ENCODE measurements at places on chromosomes 5 and 9.
A peak's percentile ranks its signal among the peaks of the same experiment; 100 is the strongest.

- DNase-seq = no peak
Measured at GRCh38 chr9:35338561-35339274, 151.2 kb upstream of the RUSC2 start.

DNA sequence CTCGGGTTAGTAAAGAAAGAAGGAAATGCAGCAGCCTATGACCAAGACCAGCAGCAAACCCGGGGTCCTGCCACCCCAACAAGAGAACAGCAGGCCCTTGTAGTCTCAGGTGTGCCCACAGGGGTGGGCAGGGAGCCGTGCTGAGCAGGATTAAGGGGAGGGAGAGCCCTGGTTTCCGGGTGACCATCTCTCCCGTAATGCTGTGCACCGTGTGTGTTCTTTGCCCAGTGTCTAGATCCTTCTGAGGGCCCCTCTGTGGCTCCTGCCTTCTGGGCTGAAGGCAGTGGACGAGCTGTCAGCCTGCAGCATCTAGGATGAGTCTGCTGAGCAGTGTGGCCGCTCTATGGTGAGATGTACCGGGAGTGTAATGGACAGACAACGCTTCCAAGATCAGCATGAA is 12.7 kb upstream of the PLEKHG4B start:
- no peak for DNase-seq

- DNase-seq = no peak
Measured at GRCh38 chr5:43357067-43357466, 43.9 kb upstream of the HMGCS1 start.

GRCh38 chr9:14279671-14280070 is 34.3 kb downstream of the NFIB start:
- DNase-seq = no peak

DNA sequence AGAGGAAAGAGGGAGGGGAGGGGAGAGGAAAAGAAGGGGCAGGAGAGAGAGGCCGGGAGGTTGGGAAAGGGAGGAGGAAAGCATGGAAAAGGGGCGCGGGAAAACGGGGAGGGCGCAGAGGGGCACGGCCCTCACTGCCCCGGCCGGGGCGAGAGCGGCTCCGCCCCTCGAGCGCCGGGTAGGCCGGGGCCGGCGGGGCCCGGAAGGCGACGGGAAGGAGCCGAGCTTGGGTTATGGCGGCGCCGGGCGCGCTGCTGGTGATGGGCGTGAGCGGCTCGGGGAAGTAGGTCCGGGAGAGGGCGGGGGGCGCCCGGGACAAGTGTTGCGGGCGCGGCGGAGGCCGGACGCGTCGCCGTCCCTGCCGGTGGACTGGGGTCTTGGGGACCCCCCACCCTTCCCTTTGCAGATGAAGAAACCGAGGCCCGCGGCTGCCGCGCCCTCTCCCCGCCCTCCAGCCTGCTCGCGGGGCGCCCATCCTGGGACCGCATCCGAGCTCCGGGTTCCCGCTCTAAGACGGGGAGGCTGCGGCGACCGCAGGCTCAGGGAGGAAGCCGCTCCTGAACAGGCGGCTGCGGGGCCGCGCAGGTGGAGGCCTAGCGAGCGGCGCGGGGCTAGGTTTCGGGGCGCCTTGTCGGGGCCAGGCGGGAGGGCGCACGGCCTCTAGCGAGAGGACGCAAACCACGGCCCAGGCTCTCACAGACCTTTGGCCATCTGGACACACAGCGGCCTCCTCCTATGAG is at the start of gene IDNK:
Gene IDNK, plus strand, starts transcription at position 205 of the 740 bp plus-strand sequence. Its CDS starts 29 bp downstream, at position 234.
- peak; percentile 54 for DNase-seq

GRCh38 chr5:133267601-133268000 is 215.8 kb downstream of the HSPA4 start:
- DNase-seq = no peak

GRCh38 chr5:52786949-52787599 is 642 bp upstream of the ITGA1 start:
- peak; percentile 26 for DNase-seq

DNA sequence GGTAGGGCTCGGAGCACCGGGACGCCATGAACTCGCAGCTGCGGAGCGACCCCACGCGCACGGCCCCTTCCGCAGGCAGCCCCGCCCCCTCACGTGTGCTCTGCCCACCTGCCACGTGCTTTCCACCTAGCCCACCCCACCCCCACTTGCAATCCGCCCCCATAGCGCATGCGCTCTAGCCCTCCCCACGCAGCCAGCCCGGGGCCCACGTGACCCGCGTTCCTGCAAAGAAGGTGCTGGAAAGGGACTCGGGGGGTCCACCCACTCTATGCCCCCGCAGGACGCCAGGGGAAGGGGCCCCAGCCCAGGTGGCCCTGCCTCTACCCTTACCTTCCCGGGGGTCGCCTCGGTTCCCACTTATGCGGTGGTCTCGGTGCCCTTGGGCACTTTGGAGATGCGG is at the start of gene SOHLH1:
Gene SOHLH1, minus strand, starts transcription at position 42 of the 400 bp plus-strand sequence. Its CDS starts 14 bp downstream, at position 28.
- DNase-seq = no peak

DNA sequence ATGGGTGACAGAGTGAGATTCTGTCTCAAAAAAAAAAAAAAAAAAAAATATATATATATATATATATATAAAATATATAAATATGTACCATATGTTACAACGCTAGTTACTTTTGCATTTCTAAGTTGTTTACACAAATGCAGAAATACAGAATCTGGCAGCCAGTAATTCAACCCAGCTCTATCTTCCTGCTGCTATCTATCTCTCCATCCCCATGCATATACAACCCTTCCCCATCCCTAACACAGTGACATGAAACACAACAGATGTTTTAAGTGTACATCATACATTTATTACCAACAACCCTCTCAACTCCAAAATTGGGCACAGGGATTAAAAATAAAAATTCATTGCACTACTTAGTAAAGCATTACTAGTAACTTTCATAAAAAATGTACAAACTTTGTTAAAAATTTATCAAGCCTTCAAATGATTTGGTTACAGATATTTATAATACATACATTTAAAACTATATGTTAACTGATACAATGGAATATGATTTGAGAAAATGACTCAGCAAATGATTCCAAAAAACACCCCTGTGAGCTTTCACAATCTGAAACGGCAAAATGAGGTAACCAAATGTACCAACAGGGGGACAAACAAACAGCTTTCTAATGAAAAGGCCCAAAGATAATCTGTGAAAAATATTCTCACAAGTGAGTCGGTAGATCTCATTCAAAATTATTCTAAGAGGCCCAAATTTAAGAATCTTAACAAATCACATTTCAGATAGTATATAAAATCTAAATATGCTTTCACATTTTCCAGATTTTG is 63.8 kb downstream of the RNF38 start:
- DNase-seq = no peak

DNA sequence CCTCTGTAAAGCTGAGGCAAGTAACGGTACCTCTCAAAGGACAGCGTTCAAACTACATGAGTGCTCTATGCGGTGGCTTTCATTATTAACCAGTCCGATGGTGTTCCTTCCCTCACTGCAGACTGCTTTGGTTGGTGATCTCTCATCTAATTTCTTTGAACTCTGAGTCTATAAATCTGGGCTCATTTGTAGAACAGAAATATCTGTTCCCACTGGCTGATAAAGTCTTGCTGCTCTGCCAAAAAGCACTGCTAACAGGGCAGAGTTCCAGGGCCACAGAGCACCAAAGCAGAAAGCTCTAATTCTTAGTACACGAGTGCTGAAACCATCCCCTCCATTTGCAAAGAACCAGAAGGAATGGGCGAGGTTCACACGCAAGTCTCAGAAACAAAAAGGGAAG is 81.9 kb downstream of the MED27 start:
- DNase-seq = peak; percentile 66

DNA sequence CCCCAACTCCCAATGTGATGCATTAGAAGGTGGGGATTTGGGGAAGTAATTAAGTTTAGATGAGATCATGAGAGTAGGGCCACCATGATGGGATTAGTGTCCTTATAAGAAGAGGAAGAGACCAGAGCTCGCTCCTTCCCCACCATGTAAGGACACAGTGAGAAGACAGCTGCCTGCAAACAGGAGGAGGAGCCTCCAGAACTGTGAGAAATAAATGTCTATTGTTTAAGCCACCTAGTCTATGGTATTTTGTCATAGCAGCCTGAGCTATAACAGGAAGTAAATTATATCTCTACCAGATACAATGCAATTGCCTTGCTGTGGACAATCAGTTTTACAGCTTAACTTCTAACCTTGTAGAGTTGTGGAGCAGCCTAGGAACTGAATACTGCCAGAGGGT is 58.0 kb downstream of the ANKRD33B start:
- no peak for DNase-seq

DNA sequence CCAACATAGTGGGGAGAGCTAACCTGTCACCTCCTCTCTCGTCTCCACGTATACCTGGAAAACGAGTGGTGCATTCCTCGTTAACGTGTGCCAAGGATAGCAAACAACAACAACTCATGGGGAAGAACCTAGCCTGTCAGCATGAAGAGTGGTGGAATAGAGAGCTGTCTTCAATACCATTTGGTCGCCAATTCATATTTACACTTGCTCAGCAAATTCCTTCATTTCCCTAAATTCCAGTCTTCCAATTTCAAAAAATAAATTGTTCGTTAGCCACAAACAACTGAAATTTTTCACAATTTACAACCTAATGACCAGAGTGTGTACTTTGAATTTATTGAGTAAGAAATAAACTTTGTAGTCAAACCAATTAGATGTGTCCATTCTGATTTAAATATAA is 344.8 kb downstream of the NTRK2 start:
- no peak for DNase-seq

- no peak for DNase-seq
Measured at GRCh38 chr9:82526577-82526976, 536.4 kb downstream of the RASEF start.

DNA sequence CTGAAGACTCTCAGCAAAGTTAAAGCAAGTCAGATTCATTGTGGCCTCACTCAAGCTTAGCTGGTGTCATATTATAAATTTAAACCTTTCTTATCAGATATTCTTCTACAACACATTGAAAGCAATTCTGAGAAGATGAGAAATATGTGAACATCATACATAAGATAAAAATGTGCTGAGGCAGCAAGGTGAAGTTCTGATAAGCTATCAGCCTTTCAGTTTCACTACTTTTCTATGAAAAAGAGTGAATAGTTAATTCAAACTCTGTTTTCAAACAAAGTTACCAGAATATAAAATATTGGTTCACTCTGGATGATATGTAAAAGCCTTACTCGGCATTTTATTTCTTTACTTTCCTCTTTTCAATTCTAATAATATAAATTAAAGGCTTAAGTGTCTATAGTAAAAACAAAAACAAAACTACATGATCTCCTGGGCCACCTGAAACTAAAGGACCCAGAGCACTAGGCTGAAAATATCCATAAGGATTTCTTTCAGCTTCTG is 824.4 kb downstream of the MTRR start:
- no peak for DNase-seq

- no peak for DNase-seq
Measured at GRCh38 chr9:85178474-85178873, 508.9 kb downstream of the NTRK2 start.

GRCh38 chr5:94771742-94772141 is 153.3 kb downstream of the SLF1 start:
- DNase-seq = no peak

GRCh38 chr9:130682421-130683121 is 11.0 kb upstream of the EXOSC2 start:
- DNase-seq = peak; percentile 69

DNA sequence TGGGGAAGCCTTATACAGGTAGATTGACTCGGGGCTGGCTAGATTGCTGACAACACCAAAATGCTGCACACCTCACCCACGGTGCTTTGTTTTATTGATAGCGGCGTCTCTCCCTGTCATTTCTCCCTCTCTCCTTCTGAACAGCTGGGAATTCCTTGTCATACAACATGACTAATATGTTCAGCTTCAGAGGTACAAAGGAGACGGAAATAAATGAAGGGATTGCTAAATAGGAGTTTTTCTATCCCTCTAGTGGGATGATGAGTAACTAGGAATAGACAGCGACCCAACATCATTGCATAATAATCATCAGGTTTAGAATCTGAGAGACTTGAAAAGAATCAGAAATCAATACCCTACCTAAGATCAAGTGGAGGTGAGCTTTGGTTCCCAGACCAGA is 337.7 kb upstream of the PANK3 start:
- no peak for DNase-seq

- DNase-seq = peak; percentile 84
Measured at GRCh38 chr9:78035383-78035993, 3.9 kb upstream of the GNAQ start.

GRCh38 chr9:129273136-129273895 is 95.3 kb upstream of the IER5L start:
- DNase-seq = no peak

DNA sequence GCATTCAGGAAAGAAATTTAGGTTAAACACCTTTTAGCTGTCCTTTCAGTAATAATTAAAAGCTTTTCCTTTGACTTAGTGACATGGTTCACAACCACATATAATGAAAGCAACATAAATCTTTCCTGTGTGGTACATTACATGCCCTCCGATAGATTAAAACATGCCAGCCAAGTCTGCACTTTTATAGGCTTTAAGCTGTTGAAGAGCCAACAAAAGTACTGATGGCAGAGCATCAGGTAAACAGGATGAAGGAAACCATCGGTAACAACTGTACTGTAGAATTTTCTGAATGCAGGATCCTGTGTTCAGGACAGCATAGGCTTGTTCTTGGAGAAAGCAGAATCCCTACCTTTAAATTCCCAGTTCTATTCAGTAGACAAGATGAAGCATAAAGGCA is 226.6 kb downstream of the MLLT3 start:
- DNase-seq = no peak

- no peak for DNase-seq
Measured at GRCh38 chr9:134630861-134631260, 10.7 kb upstream of the COL5A1 start.

- DNase-seq = peak; percentile 72
Measured at GRCh38 chr5:148970228-148970627, 92.6 kb downstream of the SH3TC2 start.

DNA sequence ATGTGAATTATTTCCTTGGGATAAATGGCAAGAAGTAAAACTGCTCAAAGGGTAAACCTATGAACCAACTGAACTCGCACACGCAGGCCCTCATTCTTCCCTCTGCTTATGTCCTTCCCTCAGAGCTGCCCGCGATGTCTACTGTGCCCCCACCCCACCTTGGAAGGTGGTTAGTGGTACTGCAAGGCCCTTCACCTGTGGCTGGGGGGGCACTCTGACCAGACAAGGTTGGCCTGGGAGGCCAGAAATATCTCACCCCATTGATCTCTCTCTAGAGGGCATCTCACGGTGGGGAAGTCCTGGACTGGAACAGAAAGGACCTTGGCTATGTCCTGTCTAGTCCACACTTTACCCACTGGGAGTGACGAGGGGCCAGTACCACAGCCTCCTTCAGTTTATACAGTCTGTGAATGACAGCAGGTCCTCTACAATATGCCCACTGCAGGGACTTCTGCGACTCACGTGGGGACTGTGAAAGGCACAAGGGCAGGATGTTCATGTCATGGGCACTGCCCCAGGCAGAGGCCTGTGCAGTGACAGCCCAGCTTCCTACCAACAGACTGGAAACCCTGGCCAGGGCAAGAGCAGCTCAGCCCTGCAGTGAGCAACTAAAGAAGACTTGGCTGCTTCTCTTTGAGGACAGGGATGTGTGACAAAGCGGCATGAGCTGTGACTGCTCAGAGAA is 56.8 kb upstream of the SYNPO start:
- DNase-seq = no peak

DNA sequence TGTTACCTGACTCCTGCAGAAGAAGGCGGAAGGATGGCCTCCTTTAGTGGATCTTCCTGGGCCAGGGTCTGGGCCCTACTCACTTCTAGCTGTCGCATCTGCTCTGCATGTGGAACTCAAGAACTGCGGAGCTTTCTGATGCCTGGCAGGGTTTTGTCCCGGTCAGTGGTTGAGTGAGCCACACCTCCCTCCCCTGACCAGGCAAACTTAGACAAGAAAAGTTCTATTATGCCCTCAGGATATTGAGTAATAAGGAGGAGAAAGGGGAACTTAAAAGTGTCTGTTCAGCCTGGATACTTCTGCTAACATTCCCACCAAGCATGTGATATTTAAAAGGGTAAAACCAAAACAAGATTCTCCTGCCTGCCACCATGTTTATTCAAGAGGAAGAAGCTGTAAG is at the start of gene FYB1:
Gene FYB1, minus strand, starts transcription at position 127 of the 400 bp plus-strand sequence. CDS start 16,603 bp downstream, outside the sequence.
- no peak for DNase-seq
